ENCODE measurements at places on chromosomes 5 and 9.
A peak's percentile ranks its signal among the peaks of the same experiment; 100 is the strongest.

DNA sequence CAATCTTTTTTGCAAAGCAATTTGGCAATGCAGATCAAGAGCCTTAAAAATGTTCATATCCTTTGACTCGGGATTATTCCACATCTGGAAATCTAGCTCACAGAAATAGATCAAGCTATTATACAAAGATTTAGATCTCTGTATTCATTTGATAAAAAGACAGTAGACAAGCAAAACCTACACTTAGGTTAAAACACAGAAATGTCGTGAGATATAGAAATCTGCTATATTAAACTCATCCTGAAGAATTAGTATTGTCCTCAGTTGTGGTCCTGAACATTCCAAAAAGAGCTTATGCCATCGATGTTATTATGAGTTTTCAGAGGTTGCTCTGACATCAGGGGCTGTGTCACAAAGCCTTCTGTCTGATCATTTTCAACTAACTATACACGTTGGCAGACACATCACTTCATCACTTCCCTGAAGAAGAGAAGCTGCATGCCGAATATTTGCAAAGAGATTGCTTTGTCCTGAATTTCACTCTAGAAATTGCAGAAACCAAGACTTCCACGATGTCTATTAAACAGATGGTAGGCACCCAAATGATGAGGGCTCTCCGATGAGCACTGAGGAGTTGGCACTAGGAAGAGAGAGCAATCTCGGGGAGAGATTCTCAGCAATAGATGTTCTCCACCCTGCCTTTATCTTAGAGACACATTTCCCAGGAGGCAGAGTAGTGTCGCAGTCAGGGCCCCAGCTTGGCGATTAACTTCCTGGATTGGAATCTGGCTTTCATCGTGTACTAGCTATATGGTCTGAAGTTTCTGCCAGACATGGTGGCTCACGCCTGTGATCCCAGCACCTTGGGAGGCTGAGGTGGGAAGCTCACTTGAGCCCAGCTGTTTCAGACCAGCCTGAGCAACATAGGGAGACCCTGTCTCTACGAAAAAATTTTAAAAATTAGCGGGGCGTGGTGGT, 1.9 kb upstream of the UBTD2 start:
- no peak overlapping the region for H3K27ac ChIP-seq
- peaks cover 2% of the 10 kb centered on the region for H3K36me3 ChIP-seq
- no peaks in the 10 kb centered on the region for H3K27me3 ChIP-seq
- peaks cover 20% of the 10 kb centered on the region for H3K4me1 ChIP-seq

GRCh38 chr5:139110526-139111168, 87.5 kb downstream of the SIL1 start:
- H3K36me3 ChIP-seq, result peaks cover 2% of the 10 kb centered on the region
- no peaks in the 10 kb centered on the region for H3K27me3 ChIP-seq
- H3K4me1 ChIP-seq, result no peaks in the 10 kb centered on the region
- no peak overlapping the region for H3K27ac ChIP-seq
- DNase-seq, result no peak
- no peak overlapping the region for H3K4me3 ChIP-seq

GRCh38 chr5:128708841-128709240, 170.8 kb upstream of the FBN2 start:
- DNase-seq, result no peak
- H3K4me1 ChIP-seq, result no peaks in the 10 kb centered on the region
- no peaks in the 10 kb centered on the region for H3K27me3 ChIP-seq
- no peak overlapping the region for H3K27ac ChIP-seq
- no peak overlapping the region for H3K4me3 ChIP-seq

DNA sequence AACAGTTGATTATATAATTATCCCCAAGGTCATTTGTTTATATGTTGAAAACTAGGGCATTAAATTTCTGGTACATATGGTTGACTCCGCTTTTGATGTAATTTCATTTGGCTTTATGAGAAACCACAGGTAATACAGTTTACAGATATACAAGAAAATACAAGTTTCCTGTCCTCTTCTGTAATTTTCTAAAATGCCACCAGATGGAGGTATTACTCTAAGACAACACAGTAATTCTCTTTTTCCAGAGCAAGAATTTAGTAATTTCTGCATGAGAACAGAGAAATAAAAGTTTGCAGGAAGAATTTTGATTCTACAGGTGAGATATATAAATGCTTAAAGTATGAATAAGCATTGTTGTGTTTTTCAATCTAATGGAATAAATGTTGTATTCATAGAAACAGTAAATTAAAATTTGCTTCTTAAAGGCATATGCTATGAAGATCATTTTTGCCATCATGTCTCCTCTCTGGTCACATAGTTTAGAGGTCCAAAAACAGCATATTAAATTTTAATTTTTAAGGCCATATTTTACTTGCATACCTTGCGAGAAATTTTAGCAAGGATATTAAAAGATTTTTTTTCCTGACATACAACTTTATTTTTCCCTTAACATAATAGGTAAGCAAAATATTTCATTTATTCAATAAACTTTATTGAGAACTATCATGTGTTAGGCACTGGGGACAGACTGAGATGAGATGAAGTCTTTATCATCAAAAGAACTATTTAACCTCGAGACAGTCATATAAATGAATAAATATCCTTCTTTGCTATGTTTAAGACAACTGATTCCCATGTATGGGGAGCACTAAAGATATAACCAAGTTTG, 22.7 kb downstream of the CHD1 start:
- no peaks in the 10 kb centered on the region for H3K27me3 ChIP-seq
- no peak overlapping the region for H3K4me3 ChIP-seq
- no peaks in the 10 kb centered on the region for H3K4me1 ChIP-seq
- no peak overlapping the region for H3K27ac ChIP-seq
- no peak for DNase-seq

- no peak overlapping the region for H3K4me3 ChIP-seq
- H3K27me3 ChIP-seq, result no peaks in the 10 kb centered on the region
- no peak overlapping the region for H3K27ac ChIP-seq
- peaks cover 6% of the 10 kb centered on the region for H3K36me3 ChIP-seq
- H3K4me1 ChIP-seq, result peaks cover 10% of the 10 kb centered on the region
Measured at GRCh38 chr9:71743217-71743705, 25.1 kb downstream of the CEMIP2 start.

DNA sequence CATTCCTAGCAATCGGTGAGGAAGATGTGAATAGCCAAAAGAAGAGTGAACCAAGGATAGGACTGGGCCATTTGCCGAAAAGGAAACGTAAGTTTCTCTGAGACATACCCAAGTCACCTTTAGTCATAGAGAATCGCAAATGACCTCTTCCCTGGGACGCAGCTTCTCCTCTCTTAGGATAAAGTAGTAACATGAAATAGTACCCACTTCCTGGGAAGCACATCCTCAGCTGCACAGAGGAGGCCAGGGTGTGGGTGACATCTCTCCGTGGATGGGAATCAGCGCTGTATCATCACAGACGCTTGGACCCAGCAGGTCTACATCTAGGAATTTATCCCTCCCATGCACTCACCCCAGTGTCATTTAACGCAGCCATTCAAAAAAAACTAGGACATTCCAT, 120.9 kb upstream of the PHYKPL start:
- H3K27me3 ChIP-seq, result peaks cover 14% of the 10 kb centered on the region
- no peak overlapping the region for H3K27ac ChIP-seq
- DNase-seq, result no peak
- H3K36me3 ChIP-seq, result no peaks in the 10 kb centered on the region
- H3K4me3 ChIP-seq, result no peak overlapping the region

DNA sequence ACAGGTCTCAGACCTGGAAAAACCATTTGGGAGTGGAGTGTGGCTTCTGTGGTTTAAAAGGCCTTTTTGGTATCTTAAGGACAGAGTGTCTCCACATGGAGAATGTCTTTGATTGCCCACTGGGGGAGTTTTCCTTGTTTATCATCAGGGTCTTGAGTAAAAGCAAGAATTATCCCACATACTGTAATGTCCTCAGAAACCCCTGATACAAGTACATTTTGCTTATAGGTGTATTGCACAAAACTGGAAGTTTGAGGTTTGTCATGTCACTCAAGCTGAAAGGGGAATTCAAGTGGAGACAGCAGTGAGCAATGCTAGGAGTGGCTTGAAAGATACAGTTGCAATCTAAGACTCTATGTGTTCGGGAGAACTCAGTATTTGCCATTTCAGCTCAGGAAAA, 62.7 kb upstream of the GRAMD2B start:
- DNase-seq, result no peak
- no peaks in the 10 kb centered on the region for H3K27me3 ChIP-seq
- H3K4me3 ChIP-seq, result no peak overlapping the region
- H3K36me3 ChIP-seq, result no peaks in the 10 kb centered on the region
- peaks cover 3% of the 10 kb centered on the region for H3K4me1 ChIP-seq

DNA sequence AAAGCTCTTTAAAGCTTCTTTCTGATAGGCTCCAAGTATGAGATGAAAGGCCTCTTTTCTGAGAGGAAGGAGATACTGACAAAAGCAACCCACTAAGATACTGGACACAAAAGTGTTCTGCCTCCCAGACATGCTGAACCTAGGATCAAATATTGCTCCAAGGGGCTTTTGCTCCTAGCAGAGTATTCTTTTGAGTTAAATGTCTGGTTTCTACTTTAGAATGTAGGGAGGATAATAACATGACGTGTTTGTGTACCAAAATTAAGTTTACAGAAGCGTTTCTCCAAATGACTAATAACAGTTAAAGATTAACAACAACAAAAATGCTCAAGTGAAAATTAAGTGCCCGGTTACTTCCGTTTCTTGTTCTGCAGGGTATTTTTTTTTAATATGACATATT, 2293.3 kb upstream of the C9orf72 start:
- H3K27me3 ChIP-seq, result no peaks in the 10 kb centered on the region
- no peak for DNase-seq
- no peaks in the 10 kb centered on the region for H3K36me3 ChIP-seq
- no peak overlapping the region for H3K27ac ChIP-seq
- H3K4me3 ChIP-seq, result no peak overlapping the region
- H3K4me1 ChIP-seq, result no peaks in the 10 kb centered on the region

GRCh38 chr9:37617161-37617560, 24.8 kb upstream of the TOMM5 start:
- H3K27ac ChIP-seq, result no peak overlapping the region
- no peaks in the 10 kb centered on the region for H3K36me3 ChIP-seq
- no peaks in the 10 kb centered on the region for H3K4me1 ChIP-seq
- no peaks in the 10 kb centered on the region for H3K27me3 ChIP-seq
- H3K4me3 ChIP-seq, result no peak overlapping the region

DNA sequence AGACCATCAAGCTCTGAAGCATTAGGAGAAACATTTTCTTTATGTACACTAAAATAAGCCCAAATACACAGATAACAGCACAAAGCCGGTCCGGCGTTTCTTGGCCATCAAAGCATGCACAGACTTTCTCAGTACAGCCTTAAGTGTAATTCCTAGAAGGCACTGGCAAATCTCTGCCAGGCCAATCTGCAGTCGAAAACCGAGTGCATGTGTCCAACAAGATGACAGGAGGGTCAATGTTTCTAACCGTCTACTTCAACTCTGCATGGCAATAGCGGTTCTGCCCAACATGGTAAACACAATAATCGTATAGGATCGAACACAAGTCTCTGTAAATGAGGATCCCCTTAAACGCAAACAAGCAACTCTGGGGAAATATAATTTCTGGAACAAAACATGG, 1.1 kb downstream of the ARL15 start:
- peak overlapping the region; percentile 86 for H3K4me3 ChIP-seq
- no peaks in the 10 kb centered on the region for H3K27me3 ChIP-seq
- DNase-seq, result no peak
- no peaks in the 10 kb centered on the region for H3K36me3 ChIP-seq

DNA sequence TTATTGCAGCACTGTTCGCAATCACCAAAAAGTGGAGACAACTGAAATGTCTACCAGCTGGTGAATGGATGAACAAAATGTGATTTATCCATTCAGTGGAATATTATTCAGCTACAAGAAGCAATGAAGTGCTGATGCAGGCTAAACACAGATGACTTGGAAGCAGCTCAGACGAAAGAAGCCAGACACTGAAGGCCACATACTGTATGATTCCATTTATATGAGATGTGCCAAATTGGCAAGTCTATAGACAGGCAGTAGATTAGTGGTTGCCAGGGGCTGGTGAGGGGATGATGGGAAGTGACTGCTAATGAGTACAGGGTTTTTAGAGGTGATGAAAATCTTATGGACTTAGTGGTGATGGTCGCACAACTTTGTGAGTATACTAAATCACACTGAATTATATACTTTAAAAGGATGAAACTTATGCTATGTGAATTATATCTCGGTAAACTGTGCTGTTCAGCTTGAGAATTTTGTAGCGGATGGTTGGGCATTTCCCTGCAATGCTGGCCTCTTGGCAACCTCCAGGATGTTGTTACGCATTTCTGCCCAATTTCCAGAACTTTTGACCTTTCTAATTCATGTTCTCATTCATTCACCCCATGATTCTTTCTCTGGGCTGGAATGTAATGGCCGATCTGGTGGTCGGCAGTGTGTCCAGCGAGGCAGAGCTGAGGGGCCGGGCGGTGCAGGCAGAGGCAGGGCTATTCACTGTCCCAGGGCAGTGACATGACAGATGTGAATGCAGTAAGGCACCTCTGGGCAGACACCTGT, 22.0 kb upstream of the WNK2 start:
- H3K27ac ChIP-seq, result no peak overlapping the region
- DNase-seq, result no peak
- H3K4me3 ChIP-seq, result no peak overlapping the region
- H3K27me3 ChIP-seq, result no peaks in the 10 kb centered on the region
- no peaks in the 10 kb centered on the region for H3K36me3 ChIP-seq

GRCh38 chr5:35828082-35828598, 28.6 kb upstream of the IL7R start:
- no peak overlapping the region for H3K4me3 ChIP-seq
- H3K27me3 ChIP-seq, result no peaks in the 10 kb centered on the region
- H3K36me3 ChIP-seq, result no peaks in the 10 kb centered on the region
- no peaks in the 10 kb centered on the region for H3K4me1 ChIP-seq
- no peak overlapping the region for H3K27ac ChIP-seq

DNA sequence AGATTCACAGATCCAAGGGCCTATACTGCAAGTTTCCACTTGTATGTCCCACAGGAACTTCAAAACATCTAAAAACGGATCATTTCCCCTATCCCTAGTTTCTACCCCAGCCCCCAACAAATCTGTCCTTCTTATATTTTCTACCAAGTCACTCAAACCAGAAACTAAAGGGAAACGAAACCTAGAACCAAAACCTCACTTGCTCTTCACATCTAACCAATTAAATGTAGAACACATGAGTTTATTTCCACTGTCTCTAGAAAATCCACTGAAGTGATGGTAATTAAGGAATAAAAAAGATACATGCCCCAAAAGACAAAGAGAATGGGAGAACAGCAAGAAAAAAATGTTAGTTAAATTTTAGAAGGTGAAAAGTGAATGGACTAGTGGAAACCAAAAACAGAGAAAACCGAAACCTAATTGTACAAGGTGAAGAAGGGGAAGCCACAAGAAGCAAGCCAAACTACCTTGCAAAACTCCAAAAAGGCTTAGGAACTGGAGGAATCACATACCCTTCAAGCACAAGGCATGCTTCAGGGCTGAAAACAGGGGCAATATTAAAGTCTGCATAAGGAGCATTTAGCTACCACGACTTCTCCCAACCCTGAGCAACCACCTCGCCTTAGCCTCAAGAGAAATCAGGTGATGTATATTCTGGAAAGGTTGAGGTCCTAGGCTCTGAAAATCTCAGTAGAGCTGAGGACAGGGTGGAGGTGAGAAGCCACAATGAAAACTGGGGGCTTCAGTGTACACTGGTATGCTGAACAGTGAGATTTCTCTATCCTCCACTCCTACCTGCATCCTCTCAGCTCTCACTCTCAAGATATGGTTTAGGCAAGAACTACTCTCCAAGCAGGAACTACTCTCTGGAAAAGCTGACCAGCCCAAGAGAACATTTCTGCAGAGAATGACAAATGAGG, 11.1 kb downstream of the SMU1 start:
- no peak overlapping the region for H3K27ac ChIP-seq
- no peaks in the 10 kb centered on the region for H3K27me3 ChIP-seq
- H3K36me3 ChIP-seq, result peaks cover 29% of the 10 kb centered on the region
- no peaks in the 10 kb centered on the region for H3K4me1 ChIP-seq
- no peak for DNase-seq
- no peak overlapping the region for H3K4me3 ChIP-seq

GRCh38 chr9:89535461-89535860, 37.5 kb upstream of the SEMA4D start:
- no peaks in the 10 kb centered on the region for H3K27me3 ChIP-seq
- H3K36me3 ChIP-seq, result no peaks in the 10 kb centered on the region
- H3K4me3 ChIP-seq, result no peak overlapping the region
